ENCODE measurements at places on chromosomes 16 and 17.

- DNase-seq = no peak
Observed at GRCh38 chr17:80949451-80950421, 41.9 kb upstream of the CHMP6 start.

DNA sequence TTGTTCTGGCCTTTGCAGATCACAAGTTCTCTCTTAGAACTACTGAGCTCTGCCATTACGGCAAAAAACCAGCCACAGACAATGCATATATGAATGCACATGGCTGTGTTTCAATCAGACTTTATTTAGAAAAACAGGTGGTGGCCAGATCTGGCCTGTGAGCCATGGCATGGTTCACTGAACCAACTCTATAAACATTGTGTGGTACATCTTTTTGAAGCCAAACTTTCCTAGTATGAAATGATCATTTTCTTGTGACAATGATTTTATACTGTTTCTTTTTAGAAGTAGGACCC is 65.9 kb upstream of the AMZ2 start:
- DNase-seq = no peak

- DNase-seq = no peak
Observed at GRCh38 chr17:39533891-39534290, 72.6 kb downstream of the CDK12 start.

DNA sequence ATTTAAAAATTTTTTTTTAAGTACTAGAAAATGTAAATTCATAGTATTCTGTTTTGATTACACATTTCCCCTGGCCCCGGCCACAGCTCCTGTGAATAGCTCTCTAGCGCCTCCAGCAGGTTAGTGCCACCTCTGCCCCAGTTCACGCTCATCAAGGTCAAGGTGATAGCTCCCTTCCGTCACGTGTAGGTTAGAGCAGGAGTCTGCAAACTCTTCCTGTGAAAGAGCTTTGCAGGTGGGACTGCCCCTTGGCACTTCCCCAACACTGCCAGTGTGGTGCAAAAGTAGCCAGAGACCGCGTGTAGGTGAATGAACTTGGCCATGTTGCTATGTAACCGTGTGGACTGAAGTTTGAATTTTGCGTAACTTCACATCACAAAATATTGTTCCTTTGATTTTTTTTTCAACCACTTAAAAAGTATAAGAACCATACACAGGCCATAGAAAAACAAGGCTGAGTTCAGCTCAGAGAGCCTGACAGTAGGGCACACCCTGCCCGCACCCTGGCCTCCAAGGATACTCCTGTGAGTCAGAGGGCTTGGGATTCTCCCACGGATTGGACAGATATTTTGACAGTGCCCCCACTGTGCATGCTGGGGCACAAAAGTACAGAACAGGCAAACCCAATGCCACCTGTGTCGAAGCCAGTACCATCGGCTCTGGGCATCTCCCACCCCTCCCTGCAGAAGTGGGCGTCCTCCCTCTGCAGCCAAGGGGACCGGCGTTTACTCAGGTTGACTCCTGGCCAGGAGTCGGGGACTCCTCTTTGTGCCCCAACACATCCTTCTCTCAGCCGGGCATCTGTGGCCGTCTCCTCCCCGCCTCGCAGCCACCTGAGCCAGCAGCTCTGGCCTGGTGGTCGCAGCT is 92.0 kb upstream of the CHMP6 start:
- peak; percentile 88 for DNase-seq

DNA sequence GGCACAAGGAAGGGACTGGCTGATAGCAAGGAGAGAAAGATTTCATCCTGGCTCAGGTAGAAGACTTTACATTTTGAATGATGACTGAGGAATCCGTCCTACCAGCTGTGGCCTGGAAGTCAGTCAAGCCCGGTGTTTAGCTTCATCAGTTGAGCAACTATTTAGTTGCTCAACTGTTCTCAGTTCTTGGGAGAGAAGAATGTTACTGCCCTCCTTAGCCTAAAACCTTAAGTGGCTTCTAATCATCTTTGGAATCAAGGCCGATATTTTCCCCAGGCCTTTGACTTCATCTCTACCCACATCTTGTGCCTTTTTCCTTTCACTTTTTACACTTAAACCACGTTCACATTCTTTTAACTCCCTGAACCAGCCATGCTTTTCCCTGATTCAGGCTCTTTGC is 17.3 kb upstream of the RBL2 start:
- no peak for DNase-seq

DNA sequence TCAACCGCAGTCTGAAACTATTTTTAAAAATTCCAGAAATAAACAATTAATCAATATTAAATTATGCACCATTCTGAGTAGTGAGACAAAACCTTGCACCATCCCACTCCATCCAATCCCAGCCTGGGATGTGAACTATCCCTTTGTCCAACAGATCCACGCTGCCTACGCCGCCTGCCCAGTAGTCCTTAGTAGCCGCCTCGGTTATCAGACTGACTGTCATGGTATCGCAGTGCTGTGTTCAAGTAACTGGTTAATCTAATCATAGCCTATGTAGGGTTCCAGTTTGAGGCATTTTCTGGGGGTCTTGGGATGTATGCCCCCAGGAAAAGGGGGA is 437.7 kb downstream of the HS3ST3B1 start:
- no peak for DNase-seq

- DNase-seq = no peak
Observed at GRCh38 chr17:200586-200985, 19.1 kb upstream of the DOC2B start.

DNA sequence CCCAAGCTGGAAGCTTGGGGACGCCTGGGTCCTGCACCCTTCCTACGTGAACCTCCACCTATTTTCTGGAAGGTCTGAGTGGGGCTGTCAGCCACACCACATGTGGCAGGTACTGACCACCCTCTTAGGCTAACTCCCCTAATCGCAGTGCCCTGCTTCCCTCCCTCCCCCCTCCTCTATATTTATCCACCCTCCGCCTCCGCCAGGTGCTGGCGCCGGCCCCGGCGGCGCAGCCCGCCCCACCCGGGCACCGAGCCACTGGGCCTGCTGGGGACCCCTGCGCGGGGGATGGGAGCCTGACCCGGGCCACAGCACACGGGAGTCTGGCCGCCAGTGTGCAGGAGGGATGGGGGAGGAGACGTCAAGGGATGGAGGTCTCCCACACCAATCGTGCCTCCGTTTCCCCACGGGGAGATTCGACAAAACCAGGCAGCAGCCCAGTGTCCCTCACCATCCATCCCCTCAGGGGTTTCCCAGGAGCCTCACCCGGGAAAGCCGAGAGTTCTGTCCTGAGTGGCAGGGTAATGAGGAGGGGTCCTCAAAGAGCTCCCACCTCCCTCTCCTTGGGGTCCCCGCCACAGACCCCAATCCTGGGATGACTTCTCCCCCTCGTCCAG is 1.3 kb downstream of the PLEKHH3 start:
- DNase-seq = no peak

- no peak for DNase-seq
Observed at GRCh38 chr17:72430611-72431432, 310.0 kb downstream of the SOX9 start.

DNA sequence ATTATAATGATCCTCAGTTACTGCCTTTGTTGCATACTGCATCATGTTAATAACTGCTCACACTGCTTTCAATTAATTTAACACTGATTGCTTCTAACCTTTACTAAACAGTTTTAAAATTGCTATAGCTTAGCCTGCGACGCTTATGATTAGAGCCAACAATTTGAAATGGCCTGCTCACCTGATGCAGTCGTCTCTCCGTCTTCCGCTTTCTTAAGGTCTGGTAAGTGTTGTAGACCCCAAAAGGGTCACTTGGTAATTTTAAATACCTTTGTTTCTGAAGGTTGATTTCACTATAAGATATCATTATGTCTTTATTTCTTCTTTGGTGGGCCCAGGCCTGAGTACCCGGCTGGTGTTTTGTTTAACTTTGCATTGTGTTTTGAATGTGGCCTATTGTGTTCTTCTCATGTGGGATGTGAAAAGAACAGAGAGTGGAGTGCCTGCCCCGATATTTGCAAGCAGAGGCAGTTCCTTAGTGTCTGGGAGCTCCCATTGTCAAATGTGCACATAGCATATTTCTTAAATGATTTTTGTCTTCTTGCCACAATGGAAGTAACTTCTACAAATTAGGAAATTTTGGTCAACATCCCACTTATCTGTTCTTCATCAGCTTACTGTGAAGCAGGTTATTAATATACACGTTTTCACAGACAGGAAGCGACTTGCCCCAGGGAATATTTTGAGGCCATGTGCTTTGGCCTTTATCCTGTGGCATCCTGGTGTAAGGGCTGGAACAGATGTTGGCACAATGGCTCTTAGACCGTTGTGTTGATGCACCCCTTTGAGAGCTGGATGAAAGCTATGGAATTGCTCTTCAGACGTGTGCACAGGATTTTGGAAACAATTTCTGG is 2.9 kb downstream of the PHKB start:
- DNase-seq = no peak

GRCh38 chr17:29116804-29117753 is 63.1 kb downstream of the MYO18A start:
- DNase-seq = peak; percentile 85

DNA sequence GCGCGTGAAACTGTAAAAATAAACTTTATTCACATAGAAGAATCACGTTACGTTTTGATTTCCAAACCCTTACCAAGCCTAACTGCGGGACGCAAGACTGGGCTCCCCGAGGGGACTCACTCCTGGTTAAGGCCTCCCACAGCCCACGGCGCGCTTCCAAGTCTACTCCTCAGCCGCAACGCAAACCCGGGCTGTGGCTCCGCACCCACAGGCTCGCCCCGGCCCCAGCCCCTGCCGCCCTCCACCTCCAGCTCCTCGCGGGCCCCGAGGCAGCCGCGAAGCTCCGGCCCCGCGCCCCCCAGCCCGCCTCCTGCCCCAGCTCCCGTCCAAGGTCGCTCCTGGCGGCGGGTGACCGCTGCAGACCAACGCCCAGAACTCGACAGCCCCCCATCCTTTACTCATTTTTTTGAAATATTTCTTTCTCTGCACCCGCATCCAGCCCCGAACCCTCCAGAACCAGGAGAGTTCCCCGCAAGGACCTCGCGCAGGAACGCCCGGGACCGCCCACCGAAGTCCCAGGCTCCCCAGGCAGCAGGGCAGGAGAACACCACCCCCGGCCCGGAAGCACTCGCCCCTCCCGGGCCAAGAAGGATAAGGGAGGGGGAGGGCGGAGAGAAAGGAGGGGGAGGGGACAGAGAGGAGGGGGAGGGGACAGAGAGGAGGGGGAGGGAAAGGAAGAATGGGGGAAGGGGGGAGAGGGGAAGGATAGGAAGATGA is 912 bp downstream of the USP22 start:
- peak; percentile 83 for DNase-seq

DNA sequence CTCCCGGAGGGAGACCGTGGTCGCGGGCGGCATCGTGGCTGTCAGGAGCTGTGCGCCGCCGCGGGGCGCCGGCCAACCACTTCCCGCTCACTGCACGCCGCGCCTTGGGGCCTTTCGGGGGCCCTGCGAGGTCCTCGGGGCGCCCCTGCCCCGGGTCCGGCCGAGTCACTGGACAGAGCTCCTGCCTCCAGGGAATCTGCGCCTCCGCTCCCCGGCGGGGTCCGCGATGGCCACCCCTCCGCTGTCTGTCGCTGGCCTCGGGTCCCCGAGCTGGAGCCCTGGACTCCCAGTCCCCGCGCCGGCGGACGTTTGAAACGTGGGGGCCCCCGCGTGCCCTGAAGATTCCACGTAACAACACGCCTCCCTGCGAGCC is at the start of gene QRICH2:
Gene QRICH2 (minus strand): TSS at position 311 of the 373 bp plus-strand sequence. CDS start 278 bp downstream, at position 33.
- DNase-seq = no peak
